Daoy (cell line): ENCODE measurements at places on chromosomes 16 and 17. TPM values are rescaled to one million over a fixed set of nuclear protein-coding genes. Genes with fewer than 3 reads are reported as not detected.

DNA sequence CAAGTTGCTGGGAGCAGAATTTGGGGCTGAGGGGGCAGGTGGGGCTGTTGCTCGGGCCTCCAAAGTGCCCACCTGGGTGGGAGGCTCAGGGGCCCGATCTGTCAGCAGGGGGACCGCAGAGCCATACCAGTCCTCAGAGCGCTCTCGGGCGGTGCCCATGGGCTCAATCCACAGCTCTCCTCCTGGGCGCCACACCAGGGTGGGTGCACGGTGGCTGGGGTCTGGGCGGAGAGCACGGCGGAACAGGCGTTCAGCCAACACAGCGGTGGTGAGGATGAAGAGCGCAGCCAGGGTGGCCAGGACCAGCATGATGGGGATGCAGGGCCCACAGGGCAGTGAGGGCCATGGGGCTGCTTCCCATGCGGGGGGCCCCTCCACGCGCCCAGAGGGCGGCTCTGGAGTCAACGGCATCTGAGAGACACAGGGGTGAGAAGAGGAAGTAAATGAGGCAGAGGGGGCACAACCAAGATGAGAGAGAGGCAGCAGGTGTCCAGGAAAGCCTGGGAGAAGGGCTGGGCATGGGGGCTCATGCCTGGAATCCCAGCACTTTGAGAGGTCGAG lies 1.2 kb downstream of the C16orf54 start:
- DNase-seq, result no peak

DNA sequence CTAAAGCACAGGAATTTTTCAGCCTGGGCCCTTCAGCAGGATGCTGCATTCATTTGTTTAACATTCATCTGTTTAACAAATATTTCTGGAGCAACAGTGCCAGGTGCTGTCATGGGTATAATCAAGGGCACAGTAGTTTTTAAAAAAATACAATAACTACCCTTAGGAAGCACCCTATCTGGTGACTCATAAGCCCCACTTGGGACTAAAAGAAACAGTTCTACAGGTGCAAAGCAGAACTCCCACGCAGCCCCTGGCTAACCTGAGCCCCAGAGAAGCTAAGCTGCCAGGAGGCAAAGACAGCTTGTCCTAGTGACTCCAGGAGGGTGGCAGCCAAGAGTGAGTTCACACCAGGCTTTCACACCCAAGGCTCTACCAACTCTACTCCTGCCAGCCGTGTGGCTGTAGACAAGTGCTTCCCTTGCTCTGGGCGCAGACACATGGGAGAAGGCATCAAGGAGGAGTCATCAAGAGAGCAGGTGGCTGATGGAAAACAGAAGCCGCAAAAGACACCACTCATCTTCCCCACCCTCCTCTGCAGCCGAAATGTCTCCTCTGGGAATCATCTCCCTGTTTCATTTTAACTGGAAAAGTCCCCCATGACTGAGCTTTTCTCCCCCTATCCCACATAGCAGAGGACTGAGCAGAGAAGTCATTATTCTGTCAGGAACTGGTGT lies 14.4 kb downstream of the CUEDC1 start:
- no peak for DNase-seq

DNA sequence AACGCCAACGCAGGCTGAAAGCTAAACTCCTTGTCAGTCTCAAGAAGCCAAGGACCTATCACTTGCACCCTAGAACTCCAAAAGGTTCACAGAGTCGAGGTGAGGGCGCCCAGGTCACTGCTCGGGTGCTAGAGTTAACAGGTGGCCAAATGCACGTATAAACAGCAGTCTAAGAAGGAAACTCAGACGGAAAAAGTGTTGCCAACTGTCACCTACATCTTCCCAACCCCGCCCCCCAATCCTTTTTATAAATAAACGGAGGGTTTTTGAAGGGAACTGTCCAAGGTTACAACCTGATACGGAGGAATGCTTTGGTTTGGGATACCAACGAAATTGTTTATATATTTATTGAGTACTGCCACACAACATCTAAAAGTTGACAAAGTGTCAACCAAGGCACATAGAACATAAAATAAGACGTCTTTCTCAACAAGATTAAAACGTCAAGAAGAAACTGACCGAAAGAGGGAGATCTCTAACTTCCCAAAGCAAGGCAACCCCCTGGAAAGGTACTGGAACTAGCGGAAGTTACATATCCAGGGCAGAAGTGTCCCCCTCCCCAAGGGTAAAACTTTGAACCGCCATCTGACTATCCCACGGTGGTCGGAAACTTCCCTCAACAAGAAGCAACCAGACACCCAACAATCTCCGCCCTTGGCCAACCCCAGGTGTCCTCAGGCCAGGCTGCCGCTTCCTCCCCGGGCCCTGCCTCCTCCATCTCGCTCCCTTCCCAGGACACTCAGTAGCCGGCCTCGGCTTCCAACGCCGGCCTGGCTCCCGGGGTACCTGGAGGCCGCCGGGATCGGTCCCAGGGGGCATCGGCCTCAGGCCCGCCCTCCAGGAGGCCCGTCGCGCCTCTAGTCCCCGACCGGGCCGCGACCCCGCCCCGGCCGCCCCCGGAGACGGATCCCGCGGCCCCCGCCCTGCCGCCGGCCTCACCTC lies 982 bp downstream of the SPAG9 start:
- peak; percentile 42 for DNase-seq

DNA sequence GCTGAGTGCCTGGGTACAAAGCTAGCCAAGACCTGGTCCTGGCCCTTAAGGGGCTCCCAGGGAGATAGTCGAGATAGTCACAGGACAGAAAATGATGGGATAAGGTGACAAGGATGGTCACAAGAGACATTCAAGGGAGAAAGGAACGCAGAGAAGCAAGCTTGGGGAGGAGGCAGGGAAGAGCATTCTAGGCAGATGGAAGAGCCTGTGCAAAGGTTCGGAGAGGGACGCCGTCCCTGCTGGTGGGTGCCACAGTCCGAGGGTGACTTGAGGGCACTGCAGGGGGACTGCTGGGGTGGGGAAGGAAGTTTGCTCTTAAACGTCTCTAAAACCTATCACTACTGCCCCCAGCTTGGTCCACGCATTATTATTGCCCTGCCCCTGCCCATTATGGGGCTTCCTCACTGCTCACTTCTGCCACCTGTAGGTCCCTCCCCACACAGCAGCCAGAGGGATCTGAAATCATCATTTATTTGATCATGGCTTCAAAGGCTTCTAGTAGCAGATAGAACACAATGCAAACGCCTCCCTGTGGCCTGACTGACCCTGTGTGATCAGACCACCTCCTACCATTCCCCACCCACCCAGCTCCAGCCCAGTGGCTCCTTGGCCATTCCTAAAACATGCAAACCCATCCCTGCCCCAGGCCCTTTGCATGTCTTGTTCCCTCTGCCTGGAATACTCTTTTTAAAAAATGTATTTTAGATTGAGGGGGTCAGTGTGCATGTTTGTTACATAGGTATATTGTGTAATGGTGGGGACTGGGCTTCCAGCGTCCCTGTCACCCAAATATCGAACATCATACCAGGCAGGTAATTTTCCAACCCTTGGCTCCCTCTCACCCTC lies 60.3 kb downstream of the RMI2 start:
- peak; percentile 15 for DNase-seq

DNA sequence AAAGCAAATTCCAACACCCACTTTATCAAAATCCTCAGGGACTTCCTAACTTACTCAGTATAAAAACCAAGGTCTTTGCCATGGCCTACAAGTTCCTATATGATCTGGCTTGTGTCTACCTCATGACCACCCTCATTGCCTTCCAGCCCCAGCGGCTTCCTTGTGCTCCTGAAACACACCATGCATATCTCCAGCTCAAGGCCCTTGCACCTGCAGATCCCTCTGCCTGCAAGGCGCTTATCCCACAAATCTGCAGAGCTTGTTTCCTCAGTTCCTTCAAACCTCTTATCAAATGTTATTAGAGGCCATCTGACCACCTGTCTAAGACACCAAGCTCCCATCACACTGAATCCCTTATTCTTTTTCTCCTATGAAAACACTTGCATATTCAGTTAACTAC lies 2.6 kb downstream of the BBS2 start:
- no peak for DNase-seq

TBC1D3G gene
- total RNA-seq, result not detected in 2 replicates

KRTAP9-8 gene
- not detected in 2 replicates for total RNA-seq

DNA sequence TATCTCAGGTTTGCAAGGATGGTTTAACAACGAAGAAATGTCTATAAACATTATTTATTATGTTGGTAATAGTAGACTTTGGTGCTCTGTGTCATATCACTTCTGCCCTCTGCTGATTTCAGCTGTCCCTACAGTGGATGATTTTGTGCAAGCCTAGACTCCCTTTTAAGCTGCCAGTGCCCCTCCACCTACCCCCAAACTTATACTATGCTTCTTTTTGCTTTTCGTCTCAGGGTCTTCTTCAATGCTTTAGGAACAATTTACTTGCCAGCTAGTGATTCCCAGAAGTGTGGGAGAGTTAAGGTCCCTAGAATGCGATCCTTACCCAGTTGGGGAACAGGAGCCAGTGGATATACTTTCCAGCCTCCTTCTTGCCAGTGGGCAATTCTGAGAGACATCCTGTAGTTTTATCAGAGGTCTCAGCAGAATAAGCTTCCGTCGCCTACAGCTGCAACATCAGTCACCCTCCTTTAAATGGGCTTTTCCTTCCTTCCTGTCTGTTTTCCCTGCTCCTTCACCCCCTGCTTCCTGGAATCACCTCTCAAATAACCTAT lies 4.1 kb downstream of the ICAM2 start:
- DNase-seq, result no peak

GPR142 gene
- not detected in 2 replicates for total RNA-seq

- peak; percentile 90 for DNase-seq
These were observed 11.9 kb upstream of the SLC4A1 start for GRCh38 chr17:44279666-44280391.

DNA sequence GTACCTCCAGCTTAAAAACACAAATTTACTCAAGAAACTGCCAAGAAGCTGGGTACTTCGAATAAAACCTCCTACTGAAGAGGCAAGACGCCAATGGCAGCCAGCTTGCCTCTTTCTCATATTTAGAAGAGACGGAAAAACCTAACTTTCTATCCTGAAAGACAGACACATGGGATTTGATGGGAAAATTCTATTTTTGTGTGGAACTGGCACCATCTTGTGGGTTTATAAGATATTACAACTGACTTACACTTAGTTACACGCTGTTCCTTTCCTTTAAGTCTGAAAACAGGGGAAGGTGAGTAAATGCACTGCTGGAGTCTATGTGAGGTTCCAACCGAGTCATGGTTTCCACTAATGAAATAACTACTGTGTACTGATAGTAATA lies 10.3 kb downstream of the ZNF18 start:
- DNase-seq, result peak; percentile 35

DNA sequence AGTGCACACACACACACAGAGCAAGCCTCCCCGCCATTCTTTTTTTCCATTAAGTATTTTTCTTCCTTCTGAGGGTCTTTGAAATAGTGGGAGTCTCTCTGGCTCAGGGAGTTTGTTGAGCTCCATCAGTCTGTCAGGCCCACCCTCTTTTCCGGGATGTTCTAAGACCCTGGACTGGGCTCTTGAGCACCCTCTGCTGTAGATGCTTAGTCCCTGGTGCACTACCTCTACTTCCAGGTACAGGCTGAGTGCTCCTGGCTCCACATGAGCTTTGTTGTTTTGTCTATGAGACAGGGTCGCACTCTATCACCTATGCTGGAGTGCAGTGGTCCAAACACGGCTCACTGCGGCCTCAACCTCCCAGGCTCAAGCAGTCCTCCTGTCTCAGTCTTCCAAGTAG lies 20.7 kb downstream of the LIMD2 start:
- DNase-seq, result no peak

DNA sequence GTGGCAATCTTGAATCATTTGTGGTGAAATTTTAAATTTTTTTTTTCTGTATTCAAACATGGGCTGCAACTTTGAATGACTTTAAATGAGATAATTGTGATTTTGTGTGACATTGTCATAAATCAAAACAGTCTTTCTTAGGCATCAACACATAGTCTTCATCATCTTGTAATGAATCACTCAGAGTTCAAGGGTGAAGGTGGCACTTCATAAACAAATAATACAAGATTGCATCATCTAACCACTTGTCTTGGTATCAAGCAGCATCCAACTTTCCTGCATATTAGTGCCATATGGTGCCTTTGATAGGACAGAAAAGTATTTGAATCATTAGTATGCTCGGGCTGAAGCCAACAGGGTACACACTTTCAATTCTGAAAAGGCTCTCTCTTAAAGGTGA lies 392.4 kb upstream of the GOT2 start:
- no peak for DNase-seq

CNTD1 gene
- 0.06 TPM in 1 of 2 replicates, not detected in the other for total RNA-seq

- peak; percentile 72 for DNase-seq
These were observed 26.2 kb upstream of the RFFL start for GRCh38 chr17:35089586-35090296.

DNA sequence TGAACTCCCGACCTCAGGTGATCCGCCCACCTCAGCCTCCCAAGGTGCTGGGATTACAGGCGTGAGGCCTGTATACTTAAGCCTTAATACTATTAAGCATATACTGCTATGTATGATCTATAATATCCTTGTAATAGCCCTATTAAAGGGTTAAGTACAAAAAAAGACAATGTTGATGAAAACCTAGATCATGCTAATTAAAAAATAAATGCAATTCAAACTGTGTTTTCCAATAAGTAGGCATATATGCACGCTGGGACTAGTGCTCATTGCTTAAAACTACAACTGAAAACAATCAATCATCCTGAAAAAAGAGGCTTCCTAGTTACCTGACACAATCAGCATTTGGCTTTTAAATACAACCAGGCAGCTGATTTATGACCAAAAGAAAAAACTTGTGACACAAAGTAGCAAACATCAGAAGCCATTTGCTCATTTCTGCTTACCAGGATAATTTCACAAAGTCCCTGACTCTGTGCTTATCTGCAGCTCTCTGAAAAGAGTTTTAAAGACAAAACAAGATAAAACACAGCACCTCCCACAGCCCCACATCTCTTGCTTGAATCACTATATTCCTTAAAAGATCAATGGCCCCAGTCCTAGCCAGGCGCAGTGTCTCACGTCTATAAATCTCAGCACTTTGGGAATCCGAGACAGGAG lies 11.1 kb downstream of the ZNF385C start:
- no peak for DNase-seq

DNA sequence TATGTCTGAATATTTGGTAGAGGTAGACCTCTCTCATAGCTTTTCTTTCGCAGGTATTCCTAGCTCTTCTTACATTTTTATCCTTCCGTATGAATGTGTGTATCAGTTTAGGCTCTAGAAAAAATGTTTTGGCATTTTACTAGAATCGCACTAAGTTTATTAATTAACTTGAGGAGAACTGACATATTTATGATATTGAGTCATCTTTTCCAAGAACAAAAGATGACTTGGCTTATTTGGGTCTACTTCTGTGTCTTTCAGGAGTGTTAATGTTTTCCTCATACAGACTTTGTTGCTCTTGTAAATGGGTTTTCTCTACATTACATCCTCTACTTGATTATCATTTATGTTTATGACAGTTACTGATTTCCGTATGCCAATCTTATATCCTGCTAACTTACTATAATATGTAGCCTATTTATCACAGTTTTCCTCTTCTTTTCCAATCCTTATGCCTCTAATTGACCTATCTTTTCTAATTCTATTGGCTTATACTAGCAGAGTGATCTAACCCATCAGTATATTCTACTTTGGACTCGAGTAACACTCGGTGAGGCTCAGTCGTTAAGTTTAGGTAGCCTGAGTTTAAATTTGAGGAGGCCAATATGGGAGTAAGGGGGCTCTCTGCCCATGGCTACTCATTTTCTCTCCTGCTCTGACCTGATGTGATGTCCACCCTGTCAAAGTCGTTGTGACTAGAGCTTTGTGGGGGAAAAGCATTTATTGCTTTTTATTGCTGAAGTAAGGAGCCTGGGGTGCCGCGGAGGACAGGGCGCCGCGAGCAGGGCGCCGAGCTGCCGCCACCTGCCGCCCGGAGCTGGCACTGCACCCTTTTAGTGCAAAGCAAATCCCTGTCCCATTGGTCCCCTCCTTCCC lies 20.0 kb downstream of the ST6GALNAC1 start:
- peak; percentile 72 for DNase-seq

DNAI2 gene
- total RNA-seq, result not detected in 2 replicates

AOC2 gene
- 0.89 and 1.0 TPM in 2 replicates for total RNA-seq
